Heart right ventricle (tissue), 16 donors: ENCODE measurements at places on chromosomes 3 and 15. TPM values are rescaled to one million over a fixed set of nuclear protein-coding genes. Genes with fewer than 3 reads are reported as not detected.

ZDHHC23 gene
- total RNA-seq = 1.5 TPM

ACAP2 gene
- total RNA-seq = 13.3 TPM

KBTBD8 gene
- 2.8 TPM for total RNA-seq

LTF gene
- 1.7 TPM for total RNA-seq

TADA3 gene
- 38.5 TPM for total RNA-seq

GPR87 gene
- total RNA-seq = not detected

SLC51A gene
- not detected for total RNA-seq
